Activated CD8-positive, alpha-beta memory T cell treated with anti-CD3 and anti-CD28 coated beads for 4 hours (primary cell): ENCODE measurements at places on chromosomes 13 and 19.

- DNase-seq = no peak
Measured at GRCh38 chr13:39656325-39656677, 839 bp downstream of the COG6 start.

GRCh38 chr19:43780706-43781525 is at the start of gene KCNN4:
TSS of gene KCNN4 (minus strand) at chr19:43780973. CDS start at chr19:43780861, 112 bp downstream.
- DNase-seq = no peak

DNA sequence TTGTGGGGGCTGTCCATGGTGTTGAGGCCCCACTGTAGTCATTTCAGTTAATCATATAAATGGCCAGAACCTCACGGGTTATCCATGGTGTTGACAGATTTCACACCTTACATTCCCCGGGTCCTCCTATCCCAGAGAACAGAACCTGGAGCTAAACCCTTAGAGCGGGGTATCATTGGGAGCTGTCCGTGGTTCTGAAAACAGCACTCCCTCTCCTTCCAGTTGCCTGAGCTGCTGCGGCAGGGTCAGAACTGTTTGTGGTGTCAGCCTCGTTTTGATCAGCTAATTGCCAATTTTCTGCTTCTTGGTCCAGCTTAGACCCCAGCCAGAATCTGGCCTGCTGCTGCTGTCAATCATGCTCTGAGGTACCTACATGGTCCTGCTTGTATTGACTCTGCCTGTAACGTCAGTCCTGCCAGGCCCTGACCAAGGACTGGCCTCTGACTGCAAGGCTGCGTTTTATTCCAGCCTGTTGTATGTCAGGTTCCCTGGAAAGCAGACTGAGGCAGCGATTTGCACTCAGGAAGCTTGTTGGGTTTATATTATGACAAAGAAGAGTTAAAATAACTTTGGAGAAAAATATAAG is 55.8 kb upstream of the KCTD15 start:
- DNase-seq = no peak

DNA sequence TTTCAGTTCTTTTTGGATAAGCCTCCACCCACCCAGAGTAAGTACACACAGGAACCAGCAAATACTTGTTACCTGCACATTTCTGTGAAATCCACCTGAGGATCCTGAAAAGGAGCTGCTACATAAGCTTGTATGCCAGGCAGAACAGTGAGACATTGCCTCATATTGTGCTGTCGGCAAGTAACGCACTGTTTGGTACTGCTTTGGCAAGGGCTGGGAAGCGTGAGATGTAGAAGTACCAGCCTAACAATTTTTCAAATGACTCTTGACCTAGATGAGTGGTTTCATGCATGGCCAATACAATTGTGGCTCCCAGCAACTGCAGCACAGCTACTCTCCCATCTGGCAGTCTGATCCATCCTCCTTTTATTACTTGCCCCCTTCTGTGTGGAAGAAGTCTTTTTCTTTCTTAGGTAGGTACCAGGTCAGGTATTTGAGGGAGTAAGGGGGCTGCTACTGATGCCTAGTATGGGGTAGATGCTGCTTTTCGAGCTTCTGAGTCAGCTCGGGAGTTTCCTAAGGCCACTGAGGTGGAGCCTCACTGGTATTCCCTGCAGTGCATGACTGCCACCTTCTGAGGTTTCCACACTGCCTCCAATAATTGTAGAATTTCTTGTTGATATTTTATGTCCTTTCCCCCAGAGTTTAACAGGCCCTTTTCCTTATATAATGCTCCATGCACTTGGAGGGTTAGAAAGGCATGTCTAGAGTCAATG is 52.2 kb downstream of the ZNF737 start:
- no peak for DNase-seq

- DNase-seq = no peak
Measured at GRCh38 chr13:113875429-113875815, 11.5 kb upstream of the GAS6 start.

- DNase-seq = no peak
Measured at GRCh38 chr19:43499042-43499441, 5.5 kb downstream of the PHLDB3 start.

DNA sequence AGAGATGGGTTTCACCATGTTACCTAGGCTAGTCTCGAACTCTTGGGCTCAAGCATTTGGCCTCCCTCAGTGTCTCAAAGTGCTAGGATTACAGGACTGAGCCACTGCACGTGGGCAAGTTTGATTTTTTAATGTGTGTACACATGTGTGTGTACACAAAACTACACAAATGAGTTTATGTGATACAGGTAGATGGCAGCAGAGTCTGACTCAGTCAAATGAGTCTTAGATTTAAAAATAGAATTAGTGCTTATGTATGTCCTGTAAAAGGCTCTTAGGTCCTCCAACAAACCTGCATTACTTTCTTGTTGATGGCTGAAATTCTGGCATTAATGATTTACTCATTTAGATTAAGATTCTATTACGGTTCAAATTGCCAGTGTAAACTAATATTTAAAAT is 293.7 kb downstream of the PCDH17 start:
- no peak for DNase-seq

- DNase-seq = no peak
Measured at GRCh38 chr13:43022934-43023288, 475 bp upstream of the DNAJC15 start.

- no peak for DNase-seq
Measured at GRCh38 chr19:49524812-49525455, 2.9 kb upstream of the RCN3 start.

DNA sequence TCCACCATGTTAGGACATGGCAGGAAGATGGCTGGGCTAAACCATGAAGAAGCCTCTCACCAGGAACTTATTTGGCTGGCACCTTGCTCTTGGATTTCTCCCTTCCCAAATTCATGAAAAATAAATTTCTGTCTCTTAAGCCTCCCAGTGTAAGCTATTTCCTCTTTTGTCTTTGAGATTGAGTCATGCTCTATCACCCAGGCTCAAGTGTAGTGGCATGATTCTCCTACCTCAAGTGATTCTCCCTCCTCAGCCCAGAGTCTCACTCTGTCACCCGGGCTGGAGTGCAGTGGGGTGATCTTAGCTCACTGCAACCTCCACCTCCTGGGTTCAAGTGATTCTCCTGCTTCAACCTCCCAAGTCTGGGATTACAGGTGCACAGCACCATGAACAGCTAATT is 12.6 kb downstream of the ZNF888 start:
- no peak for DNase-seq

GRCh38 chr19:49133621-49134454 is 14.5 kb downstream of the PPFIA3 start:
- no peak for DNase-seq
